Dermis lymphatic vessel endothelial cell (primary cell): ENCODE measurements at places on chromosomes 16 and 17. TPM values are rescaled to one million over a fixed set of nuclear protein-coding genes. Genes with fewer than 3 reads are reported as not detected.

Gene CDH13
- total RNA-seq = 169 and 208 TPM in 2 replicates

Gene PPM1E
- under 0.01 TPM in 2 replicates for total RNA-seq

Gene DLX4
- total RNA-seq = not detected in 2 replicates

Gene HID1
- total RNA-seq = 41.6 and 45.6 TPM in 2 replicates

Gene HGS
- total RNA-seq = 35.8 and 39.4 TPM in 2 replicates

Gene WSCD1
- total RNA-seq = 3.0 and 12.7 TPM in 2 replicates

Gene CDK3
- 0.65 and 0.95 TPM in 2 replicates for total RNA-seq

Gene SYT17
- 1.3 and 2.0 TPM in 2 replicates for total RNA-seq

Gene SLFN14
- not detected in 2 replicates for total RNA-seq

Gene MYLK3
- 0.09 and 0.11 TPM in 2 replicates for total RNA-seq

Gene GRIN2A
- not detected in 2 replicates for total RNA-seq

Gene C16orf92
- not detected in 2 replicates for total RNA-seq

Gene TNP2
- not detected in 2 replicates for total RNA-seq
